Activated CD8-positive, alpha-beta T cell treated with anti-CD3 and anti-CD28 coated beads for 36 hours (primary cell): ENCODE measurements at places on chromosomes 1 and 21. TPM values are rescaled to one million over a fixed set of nuclear protein-coding genes. Genes with fewer than 3 reads are reported as not detected.

- no peak overlapping the region for H3K27ac ChIP-seq
- H3K27me3 ChIP-seq, result no peaks in the 10 kb centered on the region
- no peak overlapping the region for H3K4me3 ChIP-seq
- H3K36me3 ChIP-seq, result no peaks in the 10 kb centered on the region
- DNase-seq, result no peak
- no peaks in the 10 kb centered on the region for H3K4me1 ChIP-seq
Measured at GRCh38 chr1:106875622-106876021, 180.9 kb upstream of the PRMT6 start.

AK5 gene
- 4.6 TPM for total RNA-seq

GRCh38 chr1:88398338-88398737 is 285.7 kb upstream of the PKN2 start:
- no peak for DNase-seq
- no peaks in the 10 kb centered on the region for H3K4me1 ChIP-seq
- no peak overlapping the region for H3K4me3 ChIP-seq
- no peak overlapping the region for H3K27ac ChIP-seq

- H3K36me3 ChIP-seq, result no peaks in the 10 kb centered on the region
- H3K4me3 ChIP-seq, result no peak overlapping the region
- no peaks in the 10 kb centered on the region for H3K27me3 ChIP-seq
- peak; percentile 47 for DNase-seq
Measured at GRCh38 chr1:155938220-155938627, 3.2 kb upstream of the RXFP4 start.

PCBP3 gene
- total RNA-seq, result 1.9 TPM

LIN28A gene
- not detected for total RNA-seq

PTGS2 gene
- not detected for total RNA-seq

- no peak for DNase-seq
- H3K27me3 ChIP-seq, result peaks cover 2% of the 10 kb centered on the region
- no peak overlapping the region for H3K4me3 ChIP-seq
- H3K27ac ChIP-seq, result no peak overlapping the region
- no peaks in the 10 kb centered on the region for H3K36me3 ChIP-seq
Measured at GRCh38 chr1:214447557-214447871, 103.9 kb downstream of the PTPN14 start.

DNA sequence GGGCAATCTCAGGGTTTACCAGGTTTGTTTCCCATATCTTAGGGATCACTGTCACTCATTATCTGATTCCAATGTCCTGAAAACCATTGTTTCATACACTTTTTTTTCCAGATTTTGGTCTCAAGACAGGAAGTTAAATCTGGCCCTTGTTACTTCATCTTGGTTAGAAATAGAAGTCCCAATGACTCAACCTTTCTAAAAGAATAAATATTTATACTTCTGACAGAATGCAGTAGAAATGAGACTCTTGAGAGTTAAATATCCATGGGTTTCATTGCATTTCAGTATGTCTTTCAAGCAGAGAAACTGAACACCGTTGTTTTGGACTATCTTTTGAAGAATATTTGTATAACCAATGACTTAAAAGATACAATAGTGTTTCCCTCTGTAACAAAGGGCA is 19.8 kb upstream of the VCAM1 start:
- no peak overlapping the region for H3K27ac ChIP-seq
- H3K4me3 ChIP-seq, result no peak overlapping the region
- H3K27me3 ChIP-seq, result peaks cover 14% of the 10 kb centered on the region

DNA sequence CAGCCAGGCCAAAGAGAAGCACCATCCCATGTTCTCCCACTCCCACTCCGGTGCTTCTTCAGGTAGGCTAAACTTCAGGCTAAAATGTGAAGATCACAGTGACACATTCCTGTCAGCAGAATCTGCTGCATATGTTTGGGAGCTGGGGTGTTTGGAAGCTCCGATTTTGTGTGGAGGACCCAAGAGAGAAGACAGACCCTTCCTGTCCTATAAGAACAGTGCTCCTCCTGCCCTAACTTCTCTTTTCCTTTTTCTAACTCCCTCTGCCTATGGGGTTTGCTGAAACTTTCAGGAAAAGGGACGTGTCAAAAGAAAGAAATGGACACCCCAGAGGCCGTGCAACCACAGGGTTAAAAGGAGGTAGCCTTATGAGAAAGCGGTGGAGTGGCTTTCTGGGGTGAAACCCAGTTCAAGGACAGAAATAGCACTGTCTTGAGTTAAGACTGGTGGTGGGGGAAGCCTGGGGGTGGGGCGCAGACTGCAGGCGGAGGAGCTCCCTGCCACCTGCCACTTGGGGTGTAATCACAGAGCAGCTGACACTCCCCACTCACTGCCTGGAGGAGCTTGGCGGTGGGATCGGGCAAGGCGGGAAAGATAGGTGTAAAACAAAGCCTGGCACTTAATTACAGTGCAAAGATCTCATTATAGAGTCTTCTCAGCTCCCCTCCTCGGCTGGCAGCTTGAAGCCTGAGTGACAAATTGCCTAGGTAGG is 645 bp upstream of the TLR5 start:
- peak overlapping the region; percentile 75 for H3K27ac ChIP-seq
- no peaks in the 10 kb centered on the region for H3K36me3 ChIP-seq
- DNase-seq, result peak; percentile 58
- H3K27me3 ChIP-seq, result no peaks in the 10 kb centered on the region
- peaks cover 14% of the 10 kb centered on the region for H3K4me1 ChIP-seq

GRCh38 chr21:42234041-42234440 is 15.1 kb downstream of the ABCG1 start:
- no peaks in the 10 kb centered on the region for H3K27me3 ChIP-seq
- H3K4me3 ChIP-seq, result peak overlapping the region; percentile 73
- no peak for DNase-seq
- peaks cover 16% of the 10 kb centered on the region for H3K36me3 ChIP-seq

CRNN gene
- total RNA-seq, result not detected

DNA sequence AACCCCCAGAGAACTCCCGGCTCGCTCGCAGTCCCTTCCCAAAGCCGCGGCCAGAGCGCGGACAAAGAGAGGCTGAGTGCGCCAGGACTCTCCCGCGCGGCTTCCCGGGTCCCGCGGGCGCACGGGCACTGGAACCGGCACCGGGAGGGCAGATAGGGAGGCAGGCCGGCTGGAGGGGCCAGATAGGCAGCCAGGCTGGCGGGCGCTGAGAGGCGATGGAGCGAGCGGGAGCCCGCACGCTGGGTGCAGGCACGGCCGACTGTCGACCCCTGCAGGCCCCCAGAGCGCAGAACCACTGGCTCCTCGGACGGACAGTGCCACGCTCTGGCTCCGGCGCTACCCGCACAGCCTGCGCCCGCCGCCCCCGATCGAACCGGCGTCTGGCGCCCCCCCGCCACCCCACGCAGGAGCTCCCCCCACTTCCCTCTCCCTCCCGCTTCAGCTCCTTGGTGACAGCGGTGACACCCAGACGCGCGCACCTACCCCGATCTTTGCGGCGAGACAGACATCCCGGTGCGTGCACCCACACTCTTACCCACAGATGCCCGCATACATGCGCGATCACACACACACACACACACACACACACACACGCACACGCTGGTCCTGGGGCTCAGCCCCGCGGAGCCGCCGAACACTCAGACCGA is 534 bp downstream of the SLC6A9 start:
- peaks cover 25% of the 10 kb centered on the region for H3K4me1 ChIP-seq
- no peaks in the 10 kb centered on the region for H3K27me3 ChIP-seq
- DNase-seq, result peak; percentile 62

TRIM17 gene
- total RNA-seq, result 1.9 TPM

GRCh38 chr1:44909901-44910544 is 67.0 kb upstream of the PTCH2 start:
- H3K27me3 ChIP-seq, result no peaks in the 10 kb centered on the region
- DNase-seq, result no peak
- peaks cover 18% of the 10 kb centered on the region for H3K36me3 ChIP-seq
- H3K4me3 ChIP-seq, result no peak overlapping the region
- H3K27ac ChIP-seq, result no peak overlapping the region

DNA sequence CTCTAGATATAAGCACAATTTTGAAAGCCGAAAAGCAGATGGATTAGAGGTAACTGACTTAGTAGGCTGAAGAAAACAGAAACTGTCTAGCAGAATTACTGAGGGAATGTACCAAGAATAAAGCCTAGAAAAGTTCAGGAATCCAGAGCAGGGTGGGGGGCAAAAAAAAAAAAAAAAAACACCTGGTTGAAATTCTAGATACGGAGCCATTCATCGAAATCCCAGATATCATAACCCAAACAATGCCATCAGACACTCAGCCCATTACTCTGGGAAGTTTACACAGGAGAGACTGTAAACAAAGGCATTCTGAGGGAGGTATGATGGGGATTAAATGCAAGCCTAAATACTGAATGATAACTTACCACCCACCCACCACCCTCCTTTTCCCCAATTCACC is 45.6 kb downstream of the ENAH start:
- no peak overlapping the region for H3K4me3 ChIP-seq
- H3K27ac ChIP-seq, result no peak overlapping the region
- no peaks in the 10 kb centered on the region for H3K27me3 ChIP-seq
- no peaks in the 10 kb centered on the region for H3K36me3 ChIP-seq

- DNase-seq, result no peak
- no peak overlapping the region for H3K27ac ChIP-seq
- no peaks in the 10 kb centered on the region for H3K36me3 ChIP-seq
- peaks cover 19% of the 10 kb centered on the region for H3K27me3 ChIP-seq
- H3K4me1 ChIP-seq, result peaks cover 6% of the 10 kb centered on the region
Measured at GRCh38 chr1:230570724-230571360, 71.4 kb upstream of the COG2 start.

DNA sequence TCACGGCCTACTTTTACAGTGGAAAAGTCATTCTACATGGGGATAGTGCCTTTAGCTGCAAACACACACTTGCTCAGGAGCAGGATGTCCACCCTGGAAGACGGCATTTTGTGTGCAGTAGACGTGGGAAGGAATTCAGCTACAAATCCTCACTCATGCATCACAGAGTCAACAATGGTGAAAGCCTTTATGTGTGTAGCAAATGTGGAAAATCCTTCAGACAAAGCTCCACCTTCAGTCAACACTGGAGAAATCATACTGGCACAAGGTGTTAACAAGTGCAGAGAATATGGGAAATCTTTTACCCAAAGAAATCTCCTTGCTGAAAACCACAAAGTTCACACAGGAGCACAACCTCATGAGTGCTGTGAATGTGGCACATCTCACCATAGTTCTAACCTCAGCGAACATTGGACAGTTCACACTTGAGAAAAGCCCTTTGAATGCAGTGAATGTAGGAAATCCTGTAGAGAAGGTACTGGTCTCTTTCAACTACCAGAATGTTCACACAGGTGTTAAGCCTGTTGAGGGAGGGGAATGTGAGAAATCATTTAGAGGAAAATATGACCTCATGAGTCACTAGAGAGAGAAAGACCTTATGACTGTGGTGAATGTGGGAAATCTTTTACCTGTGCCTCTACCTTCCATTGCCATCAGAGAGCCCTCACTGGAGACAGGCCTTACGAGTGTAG is 101.8 kb downstream of the PTGS2 start:
- H3K4me3 ChIP-seq, result no peak overlapping the region
- H3K27ac ChIP-seq, result no peak overlapping the region
- peaks cover 1% of the 10 kb centered on the region for H3K27me3 ChIP-seq
- H3K36me3 ChIP-seq, result peaks cover 2% of the 10 kb centered on the region
- DNase-seq, result no peak
- H3K4me1 ChIP-seq, result peaks cover 11% of the 10 kb centered on the region

CRP gene
- total RNA-seq, result not detected

DNA sequence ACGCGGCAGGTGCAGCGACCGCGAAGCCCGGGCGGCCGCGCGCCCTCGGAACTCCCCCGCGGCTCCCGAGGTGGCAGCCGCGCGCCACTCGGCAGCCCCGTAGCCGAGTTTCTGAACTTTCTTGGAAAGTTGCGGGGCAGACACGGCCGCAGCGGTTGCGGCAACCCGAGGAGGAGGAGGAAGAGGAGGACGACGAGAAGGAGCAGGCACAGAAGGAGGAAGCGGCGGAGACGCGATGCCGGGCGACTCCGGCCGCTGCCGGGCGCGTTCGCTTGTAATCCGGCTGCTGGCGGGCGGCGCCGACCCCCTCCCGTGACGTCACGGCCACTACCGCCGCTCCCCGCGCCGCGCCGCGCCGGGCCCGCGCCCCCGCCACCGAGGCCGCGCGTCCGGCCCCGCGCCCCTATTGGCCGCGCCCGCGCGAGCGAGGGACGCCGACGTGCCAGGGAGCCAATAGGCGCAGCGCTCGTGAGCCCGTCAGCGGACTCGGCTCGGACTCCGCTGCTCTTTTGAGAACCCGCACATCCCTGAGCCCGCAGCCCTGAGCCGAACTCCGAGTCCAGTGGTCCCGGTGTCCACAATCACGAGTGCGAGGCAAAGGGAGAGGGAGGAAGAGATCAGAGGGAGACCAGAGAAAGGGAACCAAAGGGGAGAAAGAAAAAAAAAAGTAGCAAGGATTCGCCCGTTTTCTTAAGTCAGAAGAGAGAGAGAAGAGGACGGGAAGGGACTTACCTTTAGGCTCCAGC is 736 bp upstream of the BARHL2 start:
- H3K36me3 ChIP-seq, result peaks cover 18% of the 10 kb centered on the region
- H3K4me1 ChIP-seq, result peaks cover 17% of the 10 kb centered on the region
- H3K27ac ChIP-seq, result no peak overlapping the region
- H3K4me3 ChIP-seq, result peak overlapping the region; percentile 62
- H3K27me3 ChIP-seq, result peaks cover 83% of the 10 kb centered on the region
- DNase-seq, result no peak

- no peaks in the 10 kb centered on the region for H3K36me3 ChIP-seq
- peaks cover 7% of the 10 kb centered on the region for H3K27me3 ChIP-seq
- DNase-seq, result no peak
- H3K4me3 ChIP-seq, result no peak overlapping the region
- H3K4me1 ChIP-seq, result no peaks in the 10 kb centered on the region
- no peak overlapping the region for H3K27ac ChIP-seq
Measured at GRCh38 chr1:207659545-207660153, 14.7 kb downstream of the CR1L start.

- peaks cover 9% of the 10 kb centered on the region for H3K27me3 ChIP-seq
- DNase-seq, result no peak
Measured at GRCh38 chr1:182600745-182601415, 3.3 kb downstream of the RGS16 start.

RGS21 gene
- total RNA-seq, result not detected

- H3K27me3 ChIP-seq, result peaks cover 17% of the 10 kb centered on the region
- H3K4me3 ChIP-seq, result no peak overlapping the region
- no peaks in the 10 kb centered on the region for H3K36me3 ChIP-seq
- H3K4me1 ChIP-seq, result no peaks in the 10 kb centered on the region
- DNase-seq, result no peak
- H3K27ac ChIP-seq, result no peak overlapping the region
Measured at GRCh38 chr1:157955221-157955620, 38.2 kb upstream of the KIRREL1 start.

DNA sequence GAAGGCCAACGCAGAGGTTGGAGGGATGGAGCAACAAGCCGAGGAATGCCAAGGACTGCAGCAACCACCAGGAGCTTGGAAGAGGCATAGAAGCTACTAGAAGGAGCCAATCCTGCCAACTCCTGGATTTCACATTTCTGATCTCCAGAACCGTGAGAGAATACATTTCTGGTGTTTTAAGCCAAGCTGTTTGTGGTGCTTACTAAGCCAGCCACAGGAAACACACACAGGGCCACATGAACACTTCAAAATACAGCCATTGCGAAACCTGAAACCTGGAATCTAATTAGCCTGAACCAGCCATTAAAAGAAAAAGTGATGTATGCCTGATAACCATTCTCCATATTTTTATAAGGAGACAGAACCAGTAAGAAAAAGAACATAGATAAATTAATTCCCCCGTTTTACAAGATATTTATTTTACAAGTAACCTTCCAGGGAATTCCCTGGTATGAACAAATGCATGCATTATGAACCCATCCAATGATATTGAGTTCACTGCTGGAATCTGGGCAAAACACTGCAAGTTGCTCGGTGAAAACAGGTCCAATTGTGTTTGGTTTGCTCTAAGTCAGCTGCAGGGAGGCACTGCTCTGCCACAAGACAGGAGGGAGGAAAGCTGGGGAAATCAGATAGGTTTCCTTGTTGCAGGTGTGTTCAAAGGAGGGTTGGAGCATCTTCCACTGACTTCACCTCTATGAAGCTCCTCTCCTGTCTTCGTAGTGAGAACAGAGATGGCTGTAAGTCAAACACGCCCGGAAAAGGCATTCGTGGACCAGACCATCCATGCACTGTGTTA is 70.2 kb downstream of the ETS2 start:
- DNase-seq, result no peak
- H3K27me3 ChIP-seq, result peaks cover 1% of the 10 kb centered on the region

OR2L3 gene
- total RNA-seq, result not detected
